Breast epithelium (tissue), 4 donors: ENCODE measurements at places on chromosomes 2 and 18. TPM values are rescaled to one million over a fixed set of nuclear protein-coding genes. Genes with fewer than 3 reads are reported as not detected.

INO80C gene
- 14.7 TPM for total RNA-seq

CD207 gene
- total RNA-seq = not detected

DTNA gene
- 14.4 TPM for total RNA-seq

GRCh38 chr18:8247700-8248099, 361.5 kb upstream of the RAB12 start:
- DNase-seq = no peak

DNA sequence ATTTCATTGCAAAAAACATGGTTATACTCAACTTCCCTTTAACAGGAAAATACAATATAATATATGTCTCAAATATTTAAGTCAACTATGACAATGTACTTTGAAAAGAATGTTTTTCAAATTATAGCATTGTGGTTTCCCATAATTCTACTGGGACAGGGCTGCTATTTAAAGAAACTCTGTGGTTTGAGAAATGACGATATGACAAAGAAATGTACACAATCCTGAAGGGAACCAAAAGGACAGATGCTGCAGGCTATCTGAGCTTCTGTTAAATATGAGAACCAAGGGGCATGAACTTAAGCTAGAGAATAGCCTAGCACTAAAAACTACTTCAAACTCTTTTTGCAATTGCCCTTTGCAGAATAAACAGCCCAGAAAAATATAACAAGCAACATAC, 415.9 kb downstream of the GRB14 start:
- no peak for DNase-seq

DNA sequence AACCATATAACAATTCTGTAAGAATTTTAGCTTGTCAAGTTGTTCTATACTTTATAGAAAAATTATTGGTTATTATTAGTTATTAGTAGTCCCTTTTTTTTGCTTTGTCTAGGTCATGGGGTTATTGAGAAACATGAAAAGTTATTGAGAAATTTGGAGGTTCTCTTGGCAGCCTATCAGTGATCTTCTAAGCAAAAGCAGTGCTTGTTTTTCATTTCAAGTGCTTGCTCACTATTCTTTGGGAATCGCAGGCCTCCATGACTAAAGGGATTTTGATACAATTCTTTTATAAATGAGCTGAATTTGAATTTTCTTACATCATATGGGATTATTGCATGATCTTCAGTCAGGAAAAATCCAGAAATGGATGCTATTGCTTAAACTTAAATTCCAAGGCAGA, 25.8 kb downstream of the PLEKHA3 start:
- DNase-seq = no peak

- DNase-seq = no peak
Observed at GRCh38 chr2:149068996-149069888, 30.7 kb downstream of the LYPD6B start.
